ENCODE measurements at places on chromosomes 4 and X.
A peak's percentile ranks its signal among the peaks of the same experiment; 100 is the strongest.

- no peak for DNase-seq
Observed at GRCh38 chrX:8927701-8928100, 106.2 kb downstream of the FAM9B start.

DNA sequence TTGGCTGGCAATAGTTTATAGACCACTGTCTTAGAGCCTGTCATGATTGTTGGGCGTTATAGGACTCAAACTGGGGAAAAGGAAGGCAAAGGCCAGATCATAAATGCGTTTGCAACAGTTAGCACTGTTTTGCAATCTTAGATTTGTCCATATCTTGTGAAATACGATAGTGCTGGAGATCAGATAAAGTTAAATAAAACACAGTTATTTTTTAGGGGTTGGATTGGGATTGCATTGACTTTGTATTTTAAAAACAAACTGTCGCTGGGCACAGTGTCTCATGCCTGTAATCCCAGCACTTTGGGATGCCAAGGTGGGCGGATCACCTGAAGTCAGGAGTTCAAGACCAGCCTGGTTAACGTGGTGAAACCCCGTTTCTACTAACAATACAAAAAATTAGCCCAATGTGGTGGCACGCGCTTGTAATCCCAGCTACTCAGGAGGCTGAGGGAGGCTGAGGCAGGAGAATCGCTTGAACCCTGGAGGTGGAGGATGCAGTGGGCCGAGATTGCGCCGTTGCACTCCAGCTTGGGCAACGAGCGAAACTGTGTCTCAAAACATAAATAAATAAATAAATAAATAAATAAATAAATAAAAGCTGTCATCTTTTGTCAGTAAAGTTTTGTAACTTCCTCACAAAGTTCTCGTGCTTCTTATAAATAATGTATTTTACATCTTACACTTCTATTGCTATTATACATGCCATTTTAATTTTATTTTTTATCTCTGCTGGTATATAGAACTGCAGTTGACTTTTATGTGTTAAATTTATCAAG, 117.2 kb downstream of the KDM6A start:
- no peak for DNase-seq

GRCh38 chr4:7034262-7035081, 8.7 kb upstream of the TADA2B start:
- DNase-seq: no peak

DNA sequence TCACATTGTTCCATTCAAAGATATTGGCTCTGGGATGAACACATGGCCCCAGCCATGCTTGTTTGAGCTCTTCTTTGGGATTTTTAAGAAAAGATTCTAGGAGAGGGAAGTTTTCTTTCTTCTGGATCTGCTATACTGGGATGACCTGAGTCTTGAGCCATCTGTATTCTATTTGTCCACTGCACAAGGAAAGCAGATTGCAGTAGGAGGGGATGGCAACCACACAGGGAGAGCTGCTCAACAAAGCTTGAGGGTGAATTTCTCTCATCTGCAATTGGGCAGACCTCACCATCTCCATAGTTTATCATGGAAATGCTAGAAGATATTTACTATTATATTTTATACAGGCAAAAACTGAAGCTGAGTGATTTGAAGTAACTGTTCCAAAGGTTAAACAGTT, 34.3 kb downstream of the ADH7 start:
- DNase-seq: no peak

DNA sequence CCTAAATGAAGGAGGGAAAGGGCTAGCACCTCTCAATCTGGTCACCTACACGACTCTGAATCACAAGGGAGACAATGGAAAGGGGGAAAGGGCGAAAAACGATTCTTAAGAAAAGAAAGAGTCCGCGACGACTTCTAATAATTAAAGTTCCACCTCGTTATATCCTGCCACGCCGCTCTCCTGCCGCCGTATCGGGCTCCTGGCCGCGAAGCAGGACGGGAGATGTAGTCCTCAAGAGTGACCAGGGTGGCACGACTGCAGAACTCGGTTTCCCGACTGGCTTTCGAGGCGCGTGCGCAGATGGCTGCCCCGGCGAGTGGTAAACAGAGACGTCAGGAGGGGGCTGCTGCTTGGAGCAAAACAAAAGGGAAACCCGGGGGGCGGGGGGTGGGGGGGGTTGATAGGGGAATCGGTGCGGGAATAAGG, at the start of gene FOXO4:
TSS of gene FOXO4 (plus strand) at position 297 of the 426 bp plus-strand sequence. CDS start 678 bp downstream, outside the sequence.
- peak; percentile 55 for DNase-seq

DNA sequence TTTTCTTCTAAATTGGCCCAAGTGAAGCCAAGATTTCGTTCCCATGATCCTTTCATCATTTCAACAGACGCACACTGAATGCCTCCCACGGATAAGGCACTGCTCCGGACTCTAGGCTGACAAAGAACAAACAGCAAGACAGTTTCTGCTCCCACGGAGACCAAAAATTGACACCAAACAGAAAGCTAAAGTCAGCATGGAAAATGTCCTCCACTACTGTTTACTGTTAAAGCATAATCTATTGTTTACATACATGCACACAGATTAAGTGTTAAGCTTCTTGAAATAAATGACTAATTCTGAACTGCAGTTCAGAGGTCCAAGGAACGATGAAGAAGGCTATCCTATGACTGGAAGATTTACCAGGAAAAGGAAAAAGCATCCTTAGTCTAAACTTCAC, 199.6 kb downstream of the AASDH start:
- no peak for DNase-seq

GRCh38 chr4:37757121-37757520, 69.4 kb upstream of the PGM2 start:
- DNase-seq: no peak

- no peak for DNase-seq
Observed at GRCh38 chrX:48511560-48511959, 2.8 kb downstream of the PORCN start.

DNA sequence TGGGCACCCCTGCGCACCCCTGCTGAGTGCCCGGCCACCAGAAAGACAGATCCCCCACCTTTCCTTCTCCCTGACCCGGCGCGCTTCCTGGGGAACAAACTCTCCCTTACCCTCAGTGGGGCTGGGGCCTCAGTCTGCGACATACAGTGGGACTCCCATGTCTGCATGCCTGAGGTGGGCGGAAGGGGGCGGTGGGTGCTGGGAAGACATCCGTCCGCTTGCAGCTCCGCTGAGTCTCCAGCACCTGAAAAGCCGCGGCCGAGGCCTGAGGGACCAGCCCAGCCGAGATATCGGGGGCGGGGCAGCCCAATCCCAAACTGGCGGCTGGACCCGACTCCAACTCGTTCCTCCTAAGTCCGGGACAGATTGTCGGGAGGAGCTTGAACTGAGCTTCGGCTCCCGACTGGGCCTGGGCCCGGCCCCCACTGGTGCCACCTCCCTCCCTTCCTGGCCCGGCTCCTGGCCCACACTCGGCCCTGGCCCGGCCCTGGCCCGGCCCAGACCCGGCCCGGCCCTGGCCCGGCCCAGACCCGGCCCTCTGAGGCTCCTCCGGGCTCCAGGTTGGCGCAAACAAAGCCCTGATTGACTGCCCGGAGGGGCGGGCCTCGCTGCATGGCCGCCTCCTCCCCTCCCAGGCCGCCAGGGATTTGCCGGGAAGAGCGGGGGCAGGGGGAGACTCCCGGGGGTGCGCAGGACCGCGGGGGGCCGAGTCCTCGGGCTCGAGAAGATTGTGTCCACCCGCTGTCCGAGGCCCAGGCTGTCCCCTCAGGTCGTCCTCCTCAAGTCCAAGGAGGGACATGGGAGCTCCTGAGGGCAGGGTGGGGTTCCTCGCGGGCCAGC, 877 bp upstream of the SLC16A2 start:
- no peak for DNase-seq

- no peak for DNase-seq
Observed at GRCh38 chr4:36556984-36557383, 275.6 kb downstream of the DTHD1 start.

DNA sequence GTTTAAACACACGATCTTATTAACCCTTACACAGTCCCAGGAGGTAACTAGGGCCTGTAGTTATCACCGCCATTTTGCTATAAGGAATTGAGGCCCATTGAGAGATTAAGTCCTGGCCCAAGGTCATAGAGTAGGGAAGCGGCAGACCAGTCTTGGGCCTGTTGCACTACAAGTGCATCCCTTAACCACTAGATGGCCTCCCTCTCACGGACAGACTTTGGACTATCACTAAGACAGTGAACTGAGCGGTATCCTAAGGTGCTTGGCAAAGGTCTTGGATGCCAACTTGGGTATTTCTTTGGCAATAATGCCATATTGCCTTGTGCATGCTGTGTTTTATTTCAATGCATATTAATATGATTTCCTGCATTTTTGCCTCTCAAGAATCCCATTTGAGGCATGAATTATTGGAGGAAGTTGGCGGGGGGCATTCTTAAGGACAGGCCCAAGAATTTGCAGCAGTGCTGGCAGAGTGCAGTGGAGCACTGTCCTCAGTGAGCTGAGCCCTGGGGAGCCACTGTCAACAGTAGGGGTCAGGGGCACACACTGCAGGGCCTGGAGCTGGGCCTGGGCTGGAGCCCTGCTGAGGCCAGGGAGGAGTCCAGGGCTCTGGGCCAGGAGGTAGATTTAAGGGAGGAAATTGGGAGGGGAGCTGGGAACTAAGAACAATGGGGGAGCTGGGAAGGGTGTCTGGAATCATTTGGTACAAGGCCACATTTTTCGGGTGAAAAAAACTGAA, 147.4 kb downstream of the SMIM20 start:
- DNase-seq: no peak

DNA sequence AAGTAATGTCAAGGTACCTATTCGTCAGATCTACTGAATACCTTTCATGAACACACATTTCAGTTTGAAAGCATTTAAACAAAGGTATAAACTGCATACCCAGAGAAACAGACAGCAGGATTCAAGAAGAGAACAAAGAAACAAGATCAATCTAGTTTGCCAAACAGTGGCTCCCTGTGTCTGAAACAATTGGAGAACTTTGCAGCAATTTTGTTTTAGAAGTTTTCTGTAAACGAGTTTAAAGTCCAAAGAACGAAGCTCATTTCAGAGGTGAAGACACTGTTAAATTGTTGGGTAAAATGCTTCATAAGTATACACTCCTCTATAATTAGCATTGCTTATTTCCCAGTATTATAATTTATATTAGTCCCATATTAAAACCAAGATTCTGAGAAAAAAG, 21.4 kb upstream of the NSUN7 start:
- DNase-seq: no peak

GRCh38 chrX:17643528-17643927, 93.8 kb upstream of the SCML1 start:
- DNase-seq: no peak

DNA sequence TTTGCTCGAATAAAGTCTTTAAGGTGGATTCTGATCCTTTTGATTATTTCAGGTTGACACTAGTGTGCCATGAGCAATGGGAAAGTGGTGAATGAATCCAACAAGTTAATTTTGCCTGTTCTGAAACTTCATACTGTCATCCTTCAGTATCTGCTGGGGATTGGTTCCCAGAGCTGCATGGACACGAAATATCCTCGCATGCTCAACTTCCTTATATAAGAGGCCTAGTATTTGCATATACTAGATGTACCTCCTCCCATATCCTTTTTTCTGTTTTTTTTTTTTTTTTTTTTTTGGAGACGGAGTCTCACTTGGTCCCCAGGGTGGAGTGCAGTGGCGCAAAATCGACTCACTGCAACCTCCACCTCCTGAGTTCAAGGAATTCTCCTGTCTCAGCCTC, 23.0 kb upstream of the PDS5A start:
- DNase-seq: no peak

DNA sequence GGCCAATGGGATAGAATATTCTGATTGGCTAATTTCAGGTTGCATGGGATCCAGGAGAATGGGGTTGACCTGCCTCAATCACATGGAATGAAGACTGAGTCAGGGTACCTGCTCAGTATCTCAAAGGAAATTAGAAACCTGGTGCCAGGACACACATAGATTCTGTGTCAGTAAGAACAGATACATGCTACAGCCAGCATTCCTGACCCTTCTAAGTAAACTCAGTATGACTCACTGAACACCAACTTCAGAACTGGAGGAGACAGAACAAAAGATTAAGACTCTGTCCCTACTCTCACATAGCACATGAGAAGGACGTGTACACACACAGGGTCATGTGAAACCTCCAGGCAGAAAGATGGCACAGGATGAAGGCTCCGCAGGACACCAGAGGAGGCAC, 54.5 kb downstream of the FAM184B start:
- no peak for DNase-seq

DNA sequence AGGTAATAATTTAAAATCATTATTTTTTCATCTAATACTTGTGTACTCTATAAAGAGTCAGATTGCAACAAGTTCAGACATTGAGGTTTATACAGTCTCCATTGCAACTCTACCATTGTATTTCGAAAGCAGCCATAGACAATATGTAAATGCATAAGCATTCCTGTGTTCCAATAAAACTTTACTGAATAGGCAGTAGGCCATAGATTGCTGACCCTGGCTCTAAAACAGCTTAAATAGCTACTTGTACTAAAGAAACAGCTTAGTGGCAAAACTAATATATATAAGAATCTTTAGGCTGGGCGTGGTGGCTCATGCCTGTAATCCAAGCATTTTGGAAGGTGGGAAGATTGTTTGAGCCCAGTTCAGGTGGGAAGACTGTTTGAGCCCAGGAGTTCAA, 115.3 kb downstream of the PRSS12 start:
- no peak for DNase-seq

- DNase-seq: no peak
Observed at GRCh38 chr4:117821834-117822233, 212.5 kb upstream of the NDST3 start.

DNA sequence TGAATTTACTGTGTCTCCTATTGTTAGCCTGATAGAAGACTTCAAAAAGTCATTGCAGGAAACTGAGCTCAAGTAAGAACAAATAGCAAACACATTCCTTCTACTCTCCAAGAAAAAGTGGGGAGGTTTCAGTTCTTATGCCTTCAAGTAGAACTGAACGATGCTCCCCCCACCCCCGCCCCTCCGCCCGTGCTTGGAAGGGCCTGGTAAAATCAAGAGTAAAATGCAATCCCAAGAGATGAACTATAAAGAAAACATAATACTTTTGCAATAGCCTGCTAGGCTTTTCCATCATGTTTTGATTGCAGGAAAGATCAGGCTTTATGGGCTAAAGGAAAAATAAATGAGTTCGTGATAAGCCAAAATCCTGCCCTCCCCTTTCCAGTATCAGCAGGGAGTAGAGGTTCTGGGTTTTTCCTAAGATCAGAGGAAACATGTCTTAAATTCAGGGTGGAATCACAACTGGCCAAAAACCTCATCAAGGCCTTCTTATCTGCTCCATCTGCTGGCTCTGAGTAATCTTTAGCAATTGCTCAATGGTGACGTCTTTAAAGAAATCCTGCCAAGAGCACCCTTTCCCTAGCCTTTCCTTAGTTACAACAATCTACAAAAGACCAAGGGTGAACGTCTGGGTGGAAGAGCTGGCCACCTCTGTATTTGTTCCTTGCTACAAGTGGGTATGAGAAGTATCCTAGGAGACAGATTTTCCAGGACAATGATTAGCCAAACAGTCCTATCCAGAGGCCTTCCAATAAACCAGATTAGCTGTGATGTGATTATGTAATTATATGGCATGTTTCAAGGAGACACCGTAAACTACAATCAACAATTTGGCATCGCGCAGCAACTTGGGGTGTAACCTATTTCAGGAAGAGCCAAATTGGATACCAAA, 66.3 kb upstream of the FAM9C start:
- DNase-seq: no peak

GRCh38 chr4:63919636-63920365, 489.4 kb downstream of the TECRL start:
- DNase-seq: no peak

Measured in stimulated activated CD8-positive, alpha-beta memory T cell treated with anti-CD3 and anti-CD28 coated beads, Interleukin-15, amount 100 ng/mL, for 24 hours (primary cell).